ENCODE measurements at places on chromosomes 3 and 15.

DNA sequence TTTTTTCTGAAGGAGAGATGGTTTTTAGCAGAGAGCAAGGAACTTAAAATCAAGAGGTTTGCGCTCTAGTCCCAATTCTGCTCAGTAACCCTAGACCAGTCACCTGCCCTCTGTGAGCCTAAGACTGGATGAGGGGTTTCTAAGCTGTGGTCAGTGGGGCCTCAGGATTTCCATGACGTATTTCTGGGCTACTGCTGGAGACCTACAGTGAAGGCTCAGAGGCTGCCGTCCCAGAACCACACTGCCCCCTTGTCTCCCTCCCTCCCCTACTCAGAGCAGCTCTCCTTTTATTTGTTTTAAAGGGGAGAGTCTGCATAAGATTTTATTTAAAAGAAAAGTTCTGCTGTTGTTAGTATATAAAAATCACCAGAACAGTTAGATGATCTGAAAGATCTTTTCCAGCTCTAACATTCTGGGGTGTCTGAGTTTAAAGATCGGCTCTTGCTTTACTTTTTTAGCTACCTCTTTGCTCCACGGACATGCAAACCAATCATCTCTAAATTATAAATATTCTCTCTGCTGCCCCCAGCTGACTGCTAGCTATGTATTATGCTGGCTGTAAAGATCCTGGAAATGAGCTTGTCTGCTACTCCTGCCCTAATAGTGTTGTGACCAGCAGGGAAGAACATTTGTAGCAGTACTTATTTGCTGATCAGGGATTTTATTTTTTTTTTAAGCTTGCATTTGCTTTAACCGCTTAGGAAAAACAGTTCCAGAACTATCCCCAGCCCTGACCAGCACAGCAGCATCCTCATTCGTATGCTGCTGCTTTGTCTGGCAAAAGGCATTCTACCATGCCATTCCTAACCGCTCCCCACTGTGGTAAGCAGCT lies 28.6 kb upstream of the NDUFB4 start:
- no peak for DNase-seq

GRCh38 chr3:145578471-145578870 lies 582.5 kb downstream of the PLOD2 start:
- DNase-seq = no peak

- DNase-seq = no peak
Observed at GRCh38 chr3:61853912-61854311, 292.5 kb downstream of the PTPRG start.

GRCh38 chr15:76898102-76898501 lies 7.0 kb downstream of the SCAPER start:
- no peak for DNase-seq

DNA sequence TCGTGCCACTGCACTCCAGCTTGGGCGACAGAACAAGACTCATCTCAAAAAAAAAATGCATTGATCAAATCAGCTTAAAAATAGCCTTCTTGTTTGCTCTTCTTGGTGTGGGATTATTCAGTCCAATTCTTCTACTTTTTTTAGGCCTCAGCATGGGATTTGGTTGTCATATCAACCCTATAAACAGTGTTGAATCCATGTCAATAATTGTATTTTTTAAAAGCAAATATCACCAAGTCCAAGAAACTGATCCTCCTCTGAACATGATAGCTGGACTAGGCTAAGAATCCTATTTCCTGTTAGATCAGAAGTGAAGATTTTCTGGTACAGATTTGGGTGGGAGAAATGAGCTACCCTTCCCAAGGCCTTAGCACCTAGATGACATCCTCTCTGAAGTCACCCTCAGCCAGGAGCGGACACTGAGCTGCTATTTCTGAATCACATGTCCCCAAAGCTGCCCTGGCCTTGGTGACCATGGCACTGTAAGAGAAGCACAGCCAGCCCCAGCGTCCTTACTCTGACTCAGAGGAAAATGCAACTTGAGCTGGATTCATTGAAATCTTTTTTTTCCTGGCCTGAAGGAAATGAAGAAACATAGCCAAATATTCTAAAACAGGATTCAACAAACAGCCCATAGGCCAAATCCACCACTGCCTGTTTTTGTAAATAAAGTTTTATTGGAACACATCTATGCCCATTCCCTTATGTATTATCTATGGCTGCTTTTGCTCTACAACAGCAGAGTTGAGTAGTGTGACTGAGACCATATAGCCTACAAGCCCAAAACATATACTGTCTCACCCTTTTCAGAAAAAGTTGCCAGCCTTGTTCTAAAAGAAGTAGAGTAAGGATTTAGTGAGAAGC lies 215.9 kb upstream of the CTDSPL start:
- DNase-seq = no peak

DNA sequence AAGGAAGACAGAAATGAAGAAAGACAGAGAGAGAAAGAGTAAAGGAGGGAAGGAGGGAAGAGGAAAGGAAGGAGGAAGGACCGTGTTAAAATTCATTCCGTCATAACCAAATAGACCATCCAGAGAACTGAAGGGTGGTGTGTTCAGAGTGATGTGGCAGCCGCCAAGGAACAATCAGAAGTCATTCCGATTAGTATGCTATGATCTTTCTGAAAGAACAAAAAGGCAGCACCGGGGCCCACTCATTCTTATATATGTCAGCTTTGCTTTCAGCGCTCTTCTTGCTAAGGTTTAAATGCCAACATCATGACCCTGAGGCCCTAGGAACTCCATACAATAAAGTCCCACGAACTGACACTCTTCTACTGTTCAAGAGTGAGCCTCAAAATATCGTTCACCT lies 78.5 kb downstream of the CD47 start:
- no peak for DNase-seq

DNA sequence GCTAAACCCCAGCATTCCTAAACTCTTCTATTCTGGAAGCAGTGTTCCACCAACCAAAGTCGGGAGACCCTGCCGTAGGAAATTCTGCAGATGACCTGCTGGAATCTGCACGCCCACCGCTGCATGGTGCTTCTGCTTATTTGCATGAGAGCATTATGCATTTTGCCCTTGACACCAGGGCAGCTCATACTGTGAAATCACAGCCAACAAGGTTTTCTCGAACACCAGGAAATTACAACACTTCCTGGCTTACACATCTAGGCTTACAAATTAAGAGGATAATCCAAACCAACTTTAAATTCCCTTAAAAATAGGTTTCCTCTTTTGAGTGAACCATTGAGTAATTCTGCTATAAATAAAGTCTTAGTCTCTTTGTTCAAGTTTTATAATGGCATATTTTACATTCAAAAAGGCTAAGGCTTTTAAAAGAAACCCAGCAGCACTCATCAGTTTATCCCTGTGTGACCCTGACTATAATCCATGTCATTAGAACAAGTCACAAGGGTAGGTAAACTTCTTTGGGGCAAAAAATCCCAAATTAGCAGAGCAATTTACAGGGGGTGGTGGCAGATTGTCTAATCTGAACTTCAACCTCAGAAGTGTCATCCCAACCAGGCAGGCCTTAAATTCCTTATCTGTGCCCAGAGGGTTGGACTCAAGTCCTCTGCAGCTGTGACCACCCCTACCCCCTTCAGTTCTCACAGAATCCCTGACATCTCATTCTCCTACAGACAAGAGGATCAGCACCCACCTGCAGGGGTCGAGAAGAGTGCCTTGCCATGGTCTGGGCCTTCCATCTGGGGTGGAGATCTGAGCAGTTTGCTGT lies 33.5 kb upstream of the RBP1 start:
- DNase-seq = no peak

GRCh38 chr15:79009379-79009778 lies 64.5 kb upstream of the CTSH start:
- no peak for DNase-seq

DNA sequence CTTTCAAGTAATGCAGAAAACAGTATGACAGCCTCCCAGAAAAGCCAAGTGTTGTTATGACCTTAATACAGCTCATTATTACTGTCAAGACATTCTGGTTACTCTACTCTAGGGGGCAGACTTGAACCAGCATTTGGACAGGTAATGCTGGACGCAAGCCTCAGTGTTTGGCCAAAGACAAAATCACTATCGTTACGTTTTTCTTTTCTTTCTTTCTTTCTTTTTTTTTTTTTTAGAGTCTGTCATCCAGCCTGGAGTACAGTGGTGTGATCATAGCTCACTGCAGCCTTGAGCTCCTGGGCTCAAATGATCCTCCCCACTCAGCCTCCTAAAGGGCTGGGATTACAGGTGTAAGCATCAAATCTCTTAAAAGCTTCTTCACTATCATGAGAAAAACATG lies 29.4 kb upstream of the TMEM45A start:
- no peak for DNase-seq

DNA sequence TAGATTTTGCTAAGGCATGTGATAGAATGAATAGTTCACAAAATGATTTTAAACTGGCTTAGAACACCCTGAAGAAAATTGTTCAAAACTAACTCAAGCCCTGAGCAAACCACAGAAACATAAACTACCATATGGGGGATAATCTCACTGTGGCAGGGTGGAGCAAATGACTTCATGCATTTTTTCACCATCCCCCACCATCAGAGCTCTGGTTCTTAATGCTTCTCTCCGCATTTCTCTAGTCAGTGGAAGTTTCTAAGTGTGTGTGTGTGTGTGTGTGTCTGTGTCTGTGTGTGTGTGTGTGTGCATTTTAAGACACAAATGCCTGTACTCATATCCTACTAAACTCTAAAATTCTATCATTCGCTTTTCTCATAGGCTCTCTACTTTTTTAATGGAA lies 107.1 kb upstream of the PHLDB2 start:
- no peak for DNase-seq

DNA sequence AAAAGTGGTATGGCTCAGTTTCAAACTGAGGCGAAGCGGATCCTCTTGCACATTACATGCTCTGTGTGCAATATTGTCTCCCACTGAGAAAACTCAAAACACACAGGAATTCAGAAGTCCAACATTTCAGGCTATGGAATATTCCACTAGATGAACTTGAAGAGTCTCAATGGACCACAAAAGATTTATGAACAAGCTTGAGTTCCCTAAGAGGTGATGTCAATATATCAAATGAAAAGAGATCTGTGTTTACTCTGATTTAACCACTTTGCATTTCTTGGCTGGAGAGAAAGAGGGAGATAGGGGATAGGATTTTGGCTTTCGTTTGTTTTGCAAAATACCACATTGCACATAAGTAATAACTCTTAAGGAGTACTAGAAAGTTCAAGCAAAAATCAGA lies 20.3 kb downstream of the PDZRN3 start:
- no peak for DNase-seq

DNA sequence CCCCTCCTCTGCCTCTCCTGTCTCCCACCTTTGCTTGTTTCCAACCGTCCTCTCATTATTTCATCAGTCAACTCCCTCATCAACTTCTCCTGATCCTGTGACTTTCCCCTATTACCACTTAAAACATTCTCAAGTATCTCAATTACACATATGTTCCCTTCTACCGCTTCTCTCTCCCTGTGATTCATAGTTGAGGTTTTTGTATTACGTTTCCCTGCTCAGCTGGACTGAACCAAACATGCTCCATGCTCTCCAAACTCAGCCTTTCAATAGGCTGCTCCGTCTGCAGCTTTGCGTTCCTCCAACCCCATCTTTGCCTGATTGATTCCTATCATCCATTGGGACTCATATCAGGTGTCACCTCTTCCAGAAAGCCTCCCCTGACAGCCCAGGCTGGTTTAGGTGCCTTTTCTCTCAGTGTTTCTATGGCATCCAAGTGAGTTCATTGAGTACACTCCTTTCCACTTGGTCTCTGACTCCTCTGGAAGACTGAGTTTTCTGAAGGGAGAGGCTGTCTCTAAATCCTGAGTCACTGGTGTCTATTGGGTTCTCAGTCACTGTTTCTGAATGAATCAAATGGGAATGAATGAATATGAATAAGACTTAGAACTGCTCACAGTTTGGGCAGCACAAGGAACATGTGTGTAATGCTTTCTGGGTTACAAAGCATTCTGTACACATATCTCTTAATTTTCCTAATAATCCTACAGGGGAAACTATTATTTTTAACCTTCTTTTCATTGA lies 56.4 kb downstream of the PLD1 start:
- DNase-seq = no peak

DNA sequence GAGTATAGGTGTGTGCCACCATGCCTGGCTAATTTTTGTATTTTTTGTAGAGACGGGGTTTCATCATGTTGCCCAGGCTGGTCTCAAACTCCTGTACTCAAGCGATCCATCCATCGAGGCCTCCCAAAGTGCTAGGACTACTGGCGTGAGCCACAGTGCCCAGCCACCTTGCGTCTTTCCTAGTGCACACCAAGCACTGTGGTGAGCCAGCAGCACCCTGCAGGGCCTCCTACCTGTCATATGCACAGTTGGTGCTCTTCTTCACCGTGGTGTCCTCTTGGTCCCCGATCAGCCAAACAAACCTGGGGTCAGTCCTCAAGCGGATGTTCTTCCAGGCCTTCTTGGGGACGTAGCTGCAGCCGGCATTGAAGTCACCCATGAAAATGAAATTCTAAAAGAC lies 13.2 kb downstream of the DNASE1L3 start:
- no peak for DNase-seq

DNA sequence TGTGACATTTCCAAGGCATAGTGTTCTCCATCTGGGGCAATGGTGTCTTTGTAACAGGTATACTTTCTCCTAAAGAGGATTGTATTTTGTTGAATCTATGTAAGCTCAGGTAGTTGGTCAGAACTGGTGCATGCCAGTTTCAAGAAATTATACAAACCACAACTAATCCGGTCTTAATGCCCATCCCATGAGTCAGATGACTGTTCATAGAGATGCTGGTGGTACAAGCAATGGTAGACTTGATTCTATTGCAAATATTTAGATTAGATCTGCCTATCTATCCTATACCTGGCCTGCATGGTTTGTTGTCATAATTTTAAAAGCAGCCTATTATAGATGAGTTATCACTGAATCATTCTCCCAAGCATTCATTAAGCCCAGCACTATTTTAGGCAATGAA lies 43.5 kb downstream of the ATP13A5 start:
- DNase-seq = no peak

DNA sequence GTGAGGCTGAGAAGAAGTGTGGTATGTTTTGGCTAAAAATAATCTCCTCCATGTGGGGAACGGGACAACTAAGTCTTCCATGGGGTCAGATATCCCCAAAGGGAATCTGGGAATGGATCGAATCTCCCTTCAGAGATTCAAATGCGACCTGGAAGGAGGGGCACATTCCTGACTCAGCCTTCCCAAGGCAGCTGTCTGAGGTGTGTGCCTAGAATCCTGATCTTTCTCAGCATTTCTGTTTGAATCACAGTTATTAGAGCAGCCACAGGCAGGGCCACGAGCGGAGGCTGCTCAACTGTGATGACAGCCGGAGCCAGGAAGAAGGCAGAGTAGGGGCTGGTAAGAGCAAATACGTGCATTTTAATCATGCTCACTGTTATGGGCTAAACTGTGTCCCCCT lies 135.1 kb downstream of the ADAMTS17 start:
- no peak for DNase-seq

- DNase-seq = no peak
Observed at GRCh38 chr3:120162400-120162799, 68.2 kb upstream of the GSK3B start.

DNA sequence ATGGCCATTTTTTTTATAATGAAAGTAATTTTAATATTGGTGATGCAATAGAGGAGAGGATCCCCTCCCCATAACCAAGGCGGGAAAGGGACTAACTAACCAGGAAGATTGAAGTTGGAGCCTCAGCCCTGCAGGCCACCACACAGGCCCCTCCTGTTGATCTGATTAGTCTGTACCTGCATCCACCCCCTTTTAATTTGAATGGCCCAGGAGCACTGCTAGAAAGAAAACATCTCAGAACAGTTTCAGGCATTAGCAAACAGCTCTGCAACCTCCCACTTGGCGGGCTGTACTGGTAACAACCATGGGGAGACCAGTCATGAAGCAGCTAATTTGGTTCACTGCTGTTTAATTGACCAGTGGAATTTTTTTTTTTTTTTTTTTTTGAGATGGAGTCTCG lies 10.3 kb downstream of the CAV3 start:
- DNase-seq = no peak

Data from left forelimb (tissue), 1 donor.